ENCODE measurements at places on chromosomes 1 and 21. TPM values are rescaled to one million over a fixed set of nuclear protein-coding genes. Genes with fewer than 3 reads are reported as not detected.

- peaks cover 58% of the 10 kb centered on the region for H3K4me1 ChIP-seq
- no peaks in the 10 kb centered on the region for H3K27me3 ChIP-seq
- peaks cover 34% of the 10 kb centered on the region for H3K36me3 ChIP-seq
Observed at GRCh38 chr1:52055066-52055865, at the start of gene TXNDC12. TXNDC12 (minus strand) TSS chr1:52055191; CDS start chr1:52055096, 95 bp downstream.

GRCh38 chr1:89927049-89927448 lies 67.9 kb upstream of the ZNF326 start:
- no peaks in the 10 kb centered on the region for H3K27me3 ChIP-seq
- no peak overlapping the region for H3K4me3 ChIP-seq
- no peak overlapping the region for H3K27ac ChIP-seq
- no peaks in the 10 kb centered on the region for H3K4me1 ChIP-seq

DNA sequence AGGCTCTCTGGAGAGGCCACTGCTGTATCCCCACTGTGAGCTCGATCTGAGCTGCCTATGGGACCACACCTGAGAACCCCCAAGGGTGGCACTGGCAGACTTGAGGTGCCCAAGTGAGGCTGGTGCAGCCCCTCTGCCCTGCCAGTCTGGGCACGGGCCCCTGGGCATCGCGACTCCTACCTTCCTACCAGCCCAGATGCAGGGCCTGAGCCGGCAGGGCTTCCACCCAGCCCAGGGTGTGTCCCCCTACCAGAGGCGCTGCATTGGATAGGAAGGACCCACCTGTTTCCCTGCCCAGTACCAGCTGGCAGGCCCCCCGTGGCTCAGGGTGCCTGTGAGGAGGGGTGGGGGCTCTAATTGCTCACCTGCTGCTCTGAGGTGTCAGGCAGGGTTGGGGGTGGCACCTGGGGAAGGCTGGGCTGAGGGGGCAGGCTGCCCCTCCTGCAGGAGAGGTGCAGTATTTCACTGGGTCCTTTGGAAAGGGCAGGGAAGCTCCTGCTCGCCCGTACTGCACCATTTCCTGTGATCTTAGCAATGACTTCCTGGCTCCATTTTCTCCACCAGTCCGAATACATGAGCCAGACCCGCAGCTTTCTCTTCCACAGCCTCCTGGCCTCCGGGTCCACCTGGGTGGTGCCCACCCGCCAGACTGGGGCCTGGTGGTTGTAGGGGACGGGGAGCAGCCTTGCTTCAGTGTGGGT lies 11.8 kb downstream of the TP73 start:
- H3K27ac ChIP-seq: no peak overlapping the region
- peaks cover 8% of the 10 kb centered on the region for H3K4me1 ChIP-seq
- H3K27me3 ChIP-seq: peaks cover 17% of the 10 kb centered on the region
- DNase-seq: no peak
- no peaks in the 10 kb centered on the region for H3K36me3 ChIP-seq
- H3K4me3 ChIP-seq: no peak overlapping the region

The SPRR2E gene
- total RNA-seq: not detected

The TFF2 gene
- total RNA-seq: not detected

Data from activated CD4-positive, alpha-beta memory T cell treated with anti-CD3 and anti-CD28 coated beads, Interleukin-2, amount 10 ng/mL, durations not matched to agents 7 days and 5 days (primary cell).